ENCODE measurements at places on chromosomes 12 and 14.

DNA sequence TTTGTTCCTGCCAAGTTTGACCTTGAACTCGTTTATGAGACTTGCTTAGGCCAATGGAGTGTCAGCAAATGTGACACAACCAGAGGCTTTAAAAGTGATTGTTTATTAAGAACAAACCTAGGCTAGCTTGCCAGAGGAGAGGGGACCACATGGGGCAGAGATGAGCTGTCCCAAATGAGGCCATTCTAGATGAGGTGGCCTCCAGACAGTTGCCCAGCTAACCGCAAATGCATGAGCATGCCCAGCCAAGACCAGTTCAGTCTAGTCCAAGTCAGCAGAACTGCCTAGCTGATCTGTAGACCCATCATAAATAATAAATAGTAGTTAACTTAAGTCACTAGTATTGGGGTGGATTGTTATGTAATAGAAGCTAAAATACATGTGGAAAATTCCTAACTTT lies 172.8 kb upstream of the DYRK2 start:
- DNase-seq: no peak

- no peak for DNase-seq
These were observed 126.7 kb upstream of the AEBP2 start for GRCh38 chr12:19312637-19313036.

DNA sequence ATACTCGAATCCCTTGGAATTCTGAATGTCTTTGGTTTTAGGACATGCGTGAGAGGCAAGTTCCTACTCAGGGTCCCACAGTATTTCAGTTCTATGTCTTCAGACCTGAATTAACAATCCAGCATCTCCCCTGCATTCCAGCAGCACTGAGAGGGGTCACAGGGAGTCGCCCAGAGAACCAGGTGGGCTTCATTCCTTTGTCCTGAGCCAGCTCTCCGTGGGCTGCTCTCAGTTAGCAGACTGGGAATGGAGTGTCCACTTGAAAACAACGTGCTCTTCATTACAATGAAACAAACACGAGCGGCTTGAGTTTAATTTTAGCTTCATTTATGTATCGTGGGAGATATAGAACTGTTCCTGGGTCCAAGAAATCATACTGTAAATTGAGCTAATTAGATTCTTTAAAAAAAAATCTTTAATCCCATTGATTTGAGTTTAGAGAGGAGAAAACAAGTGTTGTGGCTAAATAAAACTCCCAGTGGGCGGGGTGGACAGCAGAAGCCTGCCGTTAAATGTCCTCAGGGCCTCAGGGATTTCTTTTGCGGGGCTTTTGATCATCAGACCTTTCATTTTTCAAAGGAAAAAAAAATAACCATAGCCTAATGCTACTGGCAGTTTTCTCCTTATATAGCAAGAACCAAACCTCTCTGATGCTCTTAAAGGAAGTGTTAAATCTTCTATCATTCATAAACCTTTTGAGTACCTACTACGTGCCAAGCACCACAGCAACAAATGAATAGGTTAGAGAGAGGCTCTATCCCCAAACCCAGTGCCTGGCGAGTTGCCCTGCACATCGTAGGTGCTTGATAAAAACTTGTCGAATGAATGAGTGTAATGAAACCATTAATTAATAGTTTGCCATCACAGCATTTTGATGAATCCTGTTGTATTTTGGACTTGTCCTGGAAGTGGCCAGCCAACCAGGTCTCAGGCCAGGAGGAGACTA lies 140.4 kb downstream of the CHST11 start:
- DNase-seq: no peak

- no peak for DNase-seq
These were observed 148.6 kb upstream of the DIO3 start for GRCh38 chr14:101412739-101413138.

- no peak for DNase-seq
These were observed 52.9 kb downstream of the PPP4R4 start for GRCh38 chr14:94227029-94227428.

GRCh38 chr12:81347404-81347803 lies 269.5 kb downstream of the ACSS3 start:
- no peak for DNase-seq

GRCh38 chr14:74591394-74591793 lies 20.6 kb downstream of the LTBP2 start:
- DNase-seq: no peak

- peak; percentile 63 for DNase-seq
These were observed 4.9 kb upstream of the MTA1 start for GRCh38 chr14:105414456-105415371.

- no peak for DNase-seq
These were observed 23.4 kb upstream of the FGF6 start for GRCh38 chr12:4468994-4469393.

- DNase-seq: no peak
These were observed 59.6 kb downstream of the FIGNL2 start for GRCh38 chr12:51788876-51789275.

GRCh38 chr14:74641601-74642391 lies 29.8 kb upstream of the LTBP2 start:
- no peak for DNase-seq

DNA sequence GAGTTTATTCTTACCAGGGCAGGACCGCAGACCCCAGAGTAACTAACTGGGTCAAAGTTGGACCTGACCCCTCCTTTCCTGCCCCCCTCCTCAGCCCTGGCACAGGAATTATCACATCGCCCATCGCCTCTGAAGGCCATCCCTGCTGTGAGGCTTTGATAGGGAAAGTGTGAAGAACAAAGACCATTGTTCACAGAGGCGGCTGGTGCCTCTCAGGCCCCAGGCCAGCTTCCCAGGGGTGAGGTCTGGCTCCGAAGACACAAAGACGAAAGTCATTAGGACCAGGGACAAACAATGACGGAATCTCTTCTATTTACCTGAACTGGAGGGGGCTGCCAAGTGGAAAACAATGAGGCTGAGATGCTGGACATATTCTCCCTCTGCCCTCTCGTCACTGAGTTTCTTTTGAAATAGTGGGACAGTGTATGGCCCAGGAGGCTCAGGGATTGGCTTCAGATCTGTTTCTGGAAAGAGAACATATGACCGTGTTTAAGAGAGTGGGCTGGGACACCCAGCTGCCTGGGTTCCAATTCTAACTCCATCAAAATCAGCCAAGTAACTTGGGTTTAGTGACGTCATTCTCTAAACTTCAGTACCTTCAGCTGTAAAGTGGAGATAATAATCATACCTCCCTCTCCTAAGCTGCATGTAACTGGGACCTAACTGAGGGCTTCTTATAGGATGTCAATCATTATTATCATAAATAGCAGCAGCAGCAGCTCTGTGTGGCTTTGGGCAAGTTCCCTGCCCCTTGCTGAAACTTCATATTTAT lies 769.4 kb downstream of the MED13L start:
- peak; percentile 16 for DNase-seq

DNA sequence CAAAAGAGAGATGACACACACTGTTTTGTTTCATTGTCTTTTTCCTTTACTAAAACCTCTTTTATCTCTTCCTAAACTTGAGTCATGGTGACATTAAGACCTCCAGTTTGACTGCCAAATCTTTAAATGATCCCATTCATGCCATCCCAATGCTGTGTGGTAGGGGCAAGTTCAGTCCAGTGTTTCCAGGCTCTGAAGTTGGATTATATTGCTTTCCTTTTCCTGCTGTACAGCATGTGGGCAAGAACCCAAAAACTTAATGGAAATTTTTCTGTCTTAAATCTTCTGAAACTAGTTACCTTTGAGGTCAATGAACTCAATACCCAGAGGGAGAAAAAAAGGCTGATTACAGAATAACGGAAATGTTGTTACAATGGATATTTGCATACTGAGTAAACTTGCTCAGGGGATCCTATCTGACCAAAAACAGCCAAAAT lies 187.1 kb upstream of the FAR2 start:
- DNase-seq: no peak

GRCh38 chr12:120314220-120314619 lies 12.1 kb downstream of the SIRT4 start:
- DNase-seq: no peak

DNA sequence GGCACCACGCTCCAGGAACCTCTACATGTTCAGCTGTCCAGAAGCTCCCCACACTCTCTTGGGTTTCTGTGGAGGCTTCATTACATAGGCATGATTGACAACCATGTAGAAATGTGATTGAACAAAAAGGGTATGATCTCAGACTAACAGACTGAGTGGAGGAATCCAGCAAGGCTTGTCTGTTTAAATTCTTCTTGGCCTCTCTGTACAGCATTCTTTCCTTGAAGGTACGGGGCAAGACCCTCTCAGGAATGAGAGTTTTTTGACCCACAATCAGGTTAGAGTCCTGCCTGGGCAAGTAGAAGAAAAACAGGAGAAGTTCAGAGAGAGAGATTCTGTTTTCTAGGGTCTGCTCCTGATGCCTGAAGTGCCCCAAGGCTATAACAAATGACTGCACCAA lies 40.9 kb downstream of the SRGAP1 start:
- DNase-seq: no peak

Measured in NCI-H1092 treated with DMSO at 0.1 percent for 48 hours (cell line).